ENCODE measurements at places on chromosomes 3 and 15.
A peak's percentile ranks its signal among the peaks of the same experiment; 100 is the strongest.

DNA sequence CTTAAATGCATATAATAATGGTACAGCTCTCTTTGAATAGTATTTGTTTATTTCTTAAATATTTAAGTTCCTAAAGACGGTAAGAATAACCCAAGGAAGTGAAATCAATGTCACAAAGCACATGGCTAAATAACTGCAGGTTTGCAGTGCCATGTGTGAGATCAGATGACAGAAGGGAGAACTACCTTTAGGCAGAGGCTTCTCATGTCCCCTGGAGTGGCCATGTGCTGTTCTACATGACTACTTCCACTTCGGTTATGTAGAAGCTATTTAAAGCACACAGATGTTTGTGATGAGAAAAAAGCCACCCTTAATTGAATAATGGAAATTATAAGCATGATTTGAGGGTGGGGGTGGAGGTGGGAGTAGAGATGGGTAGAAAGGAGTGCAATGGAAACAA is 109.1 kb downstream of the UBE3A start:
- DNase-seq: no peak

DNA sequence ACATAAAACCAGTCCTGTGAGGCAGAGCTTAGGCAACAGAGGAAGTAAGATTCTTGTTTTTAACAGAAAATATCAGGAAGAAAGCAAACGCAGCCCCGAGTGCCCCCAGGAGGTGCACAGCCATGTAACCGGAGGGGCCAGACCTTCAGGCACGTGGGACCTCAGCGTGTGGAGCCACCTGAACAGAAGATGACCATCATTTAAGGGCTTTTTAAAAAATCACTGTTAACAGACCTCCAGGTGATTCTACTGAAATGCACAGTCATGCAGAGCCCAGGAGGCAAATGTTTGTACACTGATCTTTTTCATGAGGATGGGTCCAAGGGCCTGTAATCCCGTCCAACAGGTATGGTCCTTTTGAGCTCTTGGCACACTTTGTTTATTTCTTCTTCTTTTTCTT is 38.8 kb downstream of the SPG21 start:
- DNase-seq: no peak

DNA sequence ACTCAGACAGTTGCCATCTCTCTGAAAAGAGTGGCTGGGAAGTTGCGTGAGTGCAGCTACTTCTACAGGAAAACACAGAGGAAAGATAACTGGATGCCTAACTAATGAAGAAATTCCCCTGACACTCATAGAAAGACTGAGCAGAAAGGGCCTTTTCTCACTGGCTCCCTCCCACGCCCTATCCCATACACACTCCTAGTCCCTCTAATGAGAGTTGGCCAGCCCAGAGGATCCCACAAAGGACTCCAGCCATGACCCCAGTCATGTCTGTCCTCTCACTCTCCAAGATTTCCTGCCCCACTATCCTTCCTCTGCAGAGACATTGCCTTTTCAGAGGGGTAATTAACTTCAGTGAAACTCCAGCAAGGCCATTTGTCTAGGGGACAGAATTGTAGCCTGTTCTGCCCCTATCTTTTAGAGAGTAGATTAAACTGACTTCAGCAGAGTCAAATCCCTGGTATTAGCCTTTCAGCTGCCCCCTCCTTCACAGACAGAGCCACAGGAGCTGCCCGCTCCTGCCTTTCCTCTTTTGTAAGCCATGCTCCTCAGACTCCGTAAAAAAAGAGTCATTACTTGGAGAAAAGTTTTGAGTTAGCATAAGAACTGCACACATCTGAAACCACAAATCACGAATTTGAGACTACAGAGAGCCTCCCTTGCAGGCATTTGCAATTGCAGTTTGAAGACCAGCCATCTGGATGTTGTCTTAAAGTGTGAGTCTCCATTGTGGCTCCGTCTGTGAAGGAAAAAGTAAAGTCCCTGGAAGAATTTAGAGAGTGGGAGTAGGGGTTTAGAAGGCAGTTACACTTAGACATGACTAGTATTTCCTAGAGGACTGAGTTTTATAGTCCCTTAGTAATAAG is 129.1 kb upstream of the SEMA6D start:
- no peak for DNase-seq

DNA sequence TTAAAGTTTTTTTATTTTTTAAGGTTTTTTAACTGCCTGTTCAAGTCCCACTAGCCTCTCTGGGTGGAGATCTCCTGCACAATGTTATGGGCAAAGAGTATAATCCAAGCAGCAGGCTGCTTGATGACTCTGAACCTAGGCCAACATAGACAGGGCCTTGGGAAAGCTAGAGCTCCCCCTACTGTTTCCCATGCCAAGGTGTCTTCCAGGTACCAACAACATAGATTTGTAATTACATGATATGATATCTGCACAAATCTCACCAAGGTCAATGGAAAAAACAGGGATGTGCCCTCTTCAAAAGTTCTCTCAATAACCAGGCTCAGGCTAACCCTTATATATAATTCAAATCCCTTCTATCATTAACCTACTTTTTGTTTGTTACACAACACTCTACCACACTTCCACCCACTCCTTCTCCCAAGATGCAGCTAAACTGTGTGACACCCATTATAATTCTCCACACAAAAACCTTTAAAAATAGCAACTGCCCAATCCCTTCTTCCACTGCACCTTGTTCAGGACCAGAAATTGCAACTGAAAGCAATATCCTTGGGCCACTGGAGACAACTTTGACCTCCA is 43.8 kb downstream of the RBM15B start:
- peak; percentile 3 for DNase-seq

GRCh38 chr3:65348398-65348995 is 660.7 kb upstream of the ADAMTS9 start:
- DNase-seq: no peak

DNA sequence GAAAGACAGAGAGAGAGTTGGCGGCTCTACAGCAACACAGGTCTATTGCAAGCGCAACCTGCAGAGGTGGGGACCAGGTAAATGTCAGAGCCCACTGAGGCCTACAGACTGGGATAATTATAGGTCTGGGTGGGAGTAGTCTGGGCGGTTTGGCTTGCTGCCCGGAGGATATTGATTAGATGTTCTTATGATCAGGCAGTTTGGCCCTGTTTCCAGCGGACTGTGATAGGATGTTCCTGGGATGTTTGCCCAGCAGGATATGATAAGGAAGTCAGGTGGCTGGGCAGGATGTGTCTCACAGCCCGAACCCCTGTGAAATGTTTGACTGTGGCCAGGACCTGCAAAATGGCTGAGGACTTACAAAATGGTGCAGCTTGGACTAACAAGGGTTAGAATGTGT is 364.9 kb downstream of the NAALADL2 start:
- no peak for DNase-seq

DNA sequence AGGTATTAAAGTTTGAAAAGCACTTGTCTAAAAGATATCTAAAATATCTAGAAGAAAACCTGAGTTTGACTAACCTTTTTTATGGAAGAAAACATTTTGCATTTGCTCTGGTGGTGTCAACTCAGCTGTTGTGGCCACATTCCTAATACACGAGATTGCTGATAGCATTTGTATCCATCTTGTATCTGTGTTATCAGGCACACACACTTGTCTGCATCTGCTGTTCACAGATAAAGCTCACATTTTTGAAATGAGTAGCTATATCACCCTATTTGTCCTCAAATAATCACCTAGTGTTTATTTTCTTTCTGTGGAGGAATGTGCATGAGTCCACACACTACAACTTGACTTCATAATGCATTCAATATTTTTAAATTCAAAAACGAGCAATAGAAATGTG is 632.3 kb upstream of the NR2F2 start:
- DNase-seq: no peak

DNA sequence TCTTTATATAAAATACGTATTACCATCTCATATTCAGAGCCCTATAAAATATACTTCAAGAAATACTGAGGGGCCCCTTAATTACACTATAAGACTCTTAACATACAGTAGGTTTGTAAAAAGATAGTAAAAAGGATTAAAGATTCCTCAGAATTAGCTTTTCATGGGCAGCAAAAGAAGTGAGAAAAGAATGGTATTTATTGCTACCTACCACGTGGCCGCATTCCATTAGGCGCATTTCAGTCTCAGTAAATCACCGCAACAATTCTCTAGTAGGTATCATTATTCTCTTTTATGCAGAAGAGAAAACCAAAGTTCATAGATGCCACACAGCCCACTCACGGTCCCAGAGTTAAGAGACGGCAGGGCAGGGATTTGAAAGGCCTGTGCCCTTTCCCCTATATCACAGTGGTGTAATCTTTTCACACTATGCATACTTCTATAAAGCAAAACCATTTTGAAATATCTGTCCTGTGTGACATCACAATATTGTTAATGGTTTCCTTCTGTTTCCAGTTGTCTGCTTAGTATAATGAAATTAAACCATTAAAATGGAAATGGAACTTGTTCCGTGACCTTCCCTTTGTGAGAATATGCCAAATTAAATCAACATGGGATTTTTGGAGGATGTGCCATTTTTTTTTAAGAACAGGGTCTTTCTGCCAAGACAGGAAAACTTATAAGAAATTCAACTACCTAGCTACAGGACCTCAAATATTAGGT is 1072.2 kb downstream of the FHIT start:
- DNase-seq: no peak

GRCh38 chr3:100316641-100317069 is 17.9 kb upstream of the NIT2 start:
- DNase-seq: peak; percentile 14

GRCh38 chr15:98838387-98839259 is 169.0 kb downstream of the PGPEP1L start:
- DNase-seq: no peak

GRCh38 chr3:120894316-120895057 is 13.5 kb upstream of the STXBP5L start:
- DNase-seq: peak; percentile 5

DNA sequence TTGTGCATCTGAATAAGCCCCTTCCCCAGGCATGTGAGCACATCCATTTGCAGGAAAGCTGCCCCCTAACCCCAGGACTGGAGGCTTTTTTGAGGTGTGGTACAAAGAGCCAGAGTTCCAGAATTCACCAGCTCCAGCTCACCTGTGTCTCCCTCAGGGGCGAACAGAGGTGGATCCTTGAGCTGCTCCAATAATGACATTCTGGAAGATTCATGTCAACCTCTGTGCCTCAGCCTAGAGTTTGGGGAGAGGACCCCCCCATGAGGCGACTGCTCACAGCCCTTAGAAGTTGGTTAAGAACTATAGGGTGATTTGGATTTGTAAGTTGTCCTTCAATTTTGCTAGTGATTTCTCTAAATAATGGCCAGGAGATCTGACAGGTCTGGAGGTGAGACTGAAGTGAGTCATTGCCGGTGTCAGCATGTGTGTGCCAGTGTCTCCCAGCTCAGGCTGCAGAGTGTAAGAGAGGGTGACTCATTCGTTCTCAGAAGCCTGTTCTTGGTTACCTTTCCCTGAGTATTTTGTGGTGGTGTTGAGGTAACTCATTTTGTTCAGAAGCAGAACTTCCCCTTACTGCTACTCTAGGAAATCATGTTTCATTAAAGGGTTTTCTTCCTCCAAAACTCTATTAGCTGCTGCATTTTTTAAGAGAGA is 136.9 kb upstream of the TOPAZ1 start:
- DNase-seq: no peak

GRCh38 chr3:13613343-13614190 is 64.6 kb downstream of the FBLN2 start:
- DNase-seq: no peak

GRCh38 chr15:75844629-75845335 is 1.5 kb downstream of the UBE2Q2 start:
- no peak for DNase-seq

DNA sequence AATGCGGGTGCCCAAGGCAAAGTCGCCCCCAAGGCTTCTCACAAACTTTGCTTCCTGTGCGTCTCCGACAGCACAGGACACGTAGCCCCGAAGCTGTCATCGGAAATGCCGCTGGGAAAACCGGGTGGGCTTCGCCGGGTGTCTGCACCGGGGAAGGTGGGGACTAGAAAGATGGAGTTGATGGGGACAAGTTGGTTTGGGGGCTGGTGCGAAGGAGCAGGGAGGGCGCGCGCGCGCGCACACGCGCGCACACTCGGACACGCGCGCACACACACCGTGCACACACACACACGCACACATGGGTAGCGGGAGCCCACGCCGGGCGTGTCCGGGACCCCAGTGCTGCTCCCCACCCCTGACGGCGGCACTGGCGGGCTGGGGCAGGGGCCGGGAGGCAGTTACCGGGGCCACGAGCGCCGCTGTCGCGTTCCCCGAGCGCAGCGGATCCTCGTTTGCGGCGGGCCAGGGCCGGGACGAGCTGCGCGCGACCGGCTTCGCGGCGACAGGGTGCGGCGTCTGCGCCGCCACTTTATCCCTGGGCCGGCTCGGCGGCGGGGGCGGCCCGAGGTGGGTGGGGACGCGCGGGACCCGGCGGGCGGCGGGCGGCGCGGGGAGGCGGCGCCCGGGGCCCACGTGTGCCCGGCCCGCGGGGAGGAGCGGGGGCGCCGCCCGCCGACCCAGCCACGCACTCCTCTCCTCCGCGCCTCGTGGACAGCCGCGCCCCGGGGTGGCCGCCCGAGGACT is 539 bp upstream of the MGLL start:
- no peak for DNase-seq

GRCh38 chr3:170746175-170746942 is 123.6 kb downstream of the RPL22L1 start:
- no peak for DNase-seq

DNA sequence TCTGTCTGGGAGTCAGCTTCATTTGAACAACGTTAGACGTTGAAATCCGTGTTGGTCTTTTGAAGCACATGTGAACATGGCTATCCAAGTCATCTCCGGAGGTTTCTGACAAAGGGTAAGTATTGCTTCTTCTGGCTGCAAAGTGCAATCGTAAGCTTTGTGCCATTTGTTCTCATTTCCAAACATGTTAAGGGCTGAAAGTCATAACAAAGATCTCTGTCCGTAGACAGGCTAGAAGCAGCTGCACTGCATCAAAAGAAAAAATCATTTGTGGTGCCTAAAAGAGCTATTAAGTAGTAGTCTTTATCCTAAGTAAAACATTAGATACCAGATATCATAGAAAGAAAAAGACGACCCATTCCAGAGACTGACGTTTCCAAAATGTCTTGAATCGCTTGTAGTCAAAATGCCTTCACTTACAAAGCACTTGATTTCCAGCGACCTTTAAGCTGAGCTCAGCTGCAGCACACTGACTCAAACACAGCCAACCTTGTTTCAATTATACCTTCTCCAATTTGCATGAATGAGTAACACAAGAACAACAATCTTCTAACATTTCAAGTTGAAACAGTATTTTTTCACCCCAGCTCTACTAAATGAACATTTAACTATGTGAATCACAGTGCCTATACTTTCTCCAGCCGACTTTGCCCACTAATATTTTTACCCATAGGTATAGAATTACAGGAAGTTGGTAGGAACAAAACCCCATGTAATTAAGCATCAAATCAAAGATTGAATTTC is 76.6 kb downstream of the NEDD4 start:
- DNase-seq: no peak

- DNase-seq: no peak
These were observed 107.7 kb downstream of the MYO5A start for GRCh38 chr15:52421029-52421428.

DNA sequence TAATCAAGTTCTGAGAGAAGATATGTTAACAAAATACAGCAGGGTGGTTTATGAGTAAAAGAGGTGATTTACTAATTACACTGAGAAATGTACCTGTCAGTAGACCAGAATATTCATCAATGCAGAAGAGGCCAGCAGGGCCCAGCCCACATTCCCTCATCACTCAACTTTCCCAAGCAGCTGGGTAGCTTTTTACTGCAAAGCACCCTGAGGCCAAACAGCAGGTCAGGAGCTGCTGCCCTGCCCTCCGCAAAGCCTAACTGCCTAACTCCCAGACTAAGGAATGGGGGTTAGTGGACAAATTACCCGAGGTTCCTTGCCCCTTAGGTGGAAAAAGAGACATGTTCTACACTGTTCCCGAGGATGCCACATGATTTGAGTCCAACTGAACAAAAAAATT is 108.2 kb downstream of the TBL1XR1 start:
- DNase-seq: no peak
